ENCODE measurements at places on chromosomes 2 and 18.
A peak's percentile ranks its signal among the peaks of the same experiment; 100 is the strongest.

GRCh38 chr2:73111073-73112025 lies 1.4 kb downstream of the RAB11FIP5 start:
- no peak for DNase-seq

GRCh38 chr2:73827018-73827417 lies 1.7 kb upstream of the STAMBP start:
- peak; percentile 4 for DNase-seq

DNA sequence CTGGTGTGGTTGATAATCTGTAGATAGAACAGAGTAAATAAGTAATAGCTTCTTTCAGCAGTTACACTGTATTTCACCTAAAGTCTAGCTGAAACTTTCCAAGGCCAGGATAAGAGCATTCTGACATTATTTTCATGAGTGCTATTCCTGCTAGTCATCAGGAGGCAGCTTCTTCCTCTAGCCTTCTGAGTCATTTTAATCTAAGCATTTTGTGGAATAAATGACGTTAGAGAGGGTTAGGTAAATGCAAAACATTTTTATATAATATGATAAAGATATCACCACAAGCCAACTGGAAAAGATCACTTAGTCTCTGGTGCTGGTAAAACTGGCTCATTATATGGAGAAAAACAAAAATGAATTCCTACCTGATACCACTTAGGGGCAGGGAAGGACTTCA lies 138.5 kb downstream of the MEP1B start:
- no peak for DNase-seq

DNA sequence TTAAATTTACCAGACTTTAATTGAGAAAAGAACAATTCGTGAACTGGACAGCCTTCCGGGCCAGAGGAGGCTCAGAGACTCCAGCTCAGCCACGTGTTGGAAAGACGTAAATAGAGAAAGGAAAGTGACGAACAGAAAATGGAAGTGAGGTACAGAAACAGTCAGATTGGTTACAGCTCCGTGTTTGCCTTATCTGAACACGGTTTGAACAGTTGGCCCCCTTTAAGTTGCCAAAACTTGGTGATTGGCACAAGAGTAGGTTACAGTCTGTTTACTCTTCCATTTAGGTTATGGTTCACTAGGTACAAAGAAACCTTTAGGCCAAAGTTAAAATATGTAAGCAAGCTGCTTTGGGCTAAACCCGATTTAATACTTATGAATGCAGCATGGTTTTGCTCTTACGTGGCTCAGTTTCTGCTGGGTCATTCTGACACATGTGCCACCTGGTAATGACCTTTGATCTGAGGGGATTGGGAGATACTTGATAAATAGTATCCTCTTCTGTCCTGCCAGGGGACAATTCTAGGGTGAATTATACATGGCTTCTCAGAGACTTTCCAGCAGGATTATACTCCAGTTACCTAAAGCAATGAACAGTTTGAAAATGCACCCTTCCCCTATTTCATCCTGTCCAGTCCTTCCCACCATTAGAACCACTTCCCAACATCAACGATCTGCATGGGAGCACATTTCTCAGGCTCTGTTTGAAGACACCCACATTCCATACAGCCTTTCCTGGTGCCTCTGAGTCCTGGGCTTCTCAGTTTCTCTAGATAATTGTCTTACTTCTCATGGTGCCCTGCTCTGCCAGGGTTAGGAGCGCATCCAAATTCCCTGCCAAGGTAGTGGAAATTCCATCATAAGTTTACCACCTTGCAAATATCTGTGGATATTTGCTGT lies 65.1 kb upstream of the TGIF1 start:
- DNase-seq, result no peak

DNA sequence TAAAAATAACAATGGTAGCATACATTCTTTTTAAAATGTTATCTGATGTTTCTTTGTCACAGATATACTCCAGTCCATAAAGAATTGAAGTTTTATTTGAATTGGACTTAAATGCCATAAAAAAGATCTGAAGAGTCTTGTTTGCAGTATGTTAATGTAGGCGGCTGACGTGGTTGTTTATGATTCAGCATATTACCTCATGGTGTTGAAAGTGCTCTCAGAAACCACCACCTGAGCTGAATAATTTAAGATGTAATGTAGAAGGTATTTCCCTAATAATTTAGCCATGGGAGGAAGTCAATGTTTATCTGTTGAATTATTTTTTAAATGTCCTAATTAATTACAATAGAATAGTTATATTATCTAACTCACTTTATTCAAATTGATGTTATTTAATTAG lies 58.6 kb upstream of the CHN1 start:
- DNase-seq, result no peak

DNA sequence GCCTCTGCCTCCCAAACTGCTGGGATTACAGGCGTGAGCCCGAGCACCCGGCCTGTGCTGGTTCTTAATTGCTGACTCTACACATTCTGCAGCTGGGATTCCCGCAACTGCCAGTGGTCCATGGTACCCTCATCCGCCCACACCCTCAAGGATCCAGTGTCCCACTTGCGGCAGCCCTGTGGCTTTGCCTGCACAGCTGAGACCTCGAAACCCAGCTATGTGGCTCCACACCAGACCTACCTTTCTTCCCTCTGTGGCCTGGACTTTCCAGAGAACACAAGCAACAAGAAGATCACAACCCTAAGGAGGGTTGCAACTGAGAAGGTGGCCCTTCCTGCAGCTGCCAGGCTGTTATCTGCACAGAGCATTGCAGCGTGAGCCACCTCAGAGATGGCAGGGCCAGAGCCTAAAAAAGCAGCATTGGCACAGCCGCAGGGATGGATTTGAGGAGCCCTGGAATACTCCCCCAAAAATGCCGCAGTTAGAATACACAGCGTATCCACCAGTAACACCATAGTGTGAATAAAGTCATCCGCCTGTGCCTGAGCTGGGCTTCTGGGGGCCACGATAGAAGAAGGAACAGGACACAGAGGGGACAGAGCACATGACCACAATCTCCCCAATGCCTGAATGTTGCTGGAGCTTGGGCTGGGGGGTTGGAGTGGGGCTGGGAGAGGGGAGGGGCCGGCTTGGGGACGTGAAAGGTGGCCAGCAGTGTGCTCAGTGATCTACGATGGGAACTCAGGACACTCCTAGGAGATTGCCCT lies 1.9 kb downstream of the GPR55 start:
- no peak for DNase-seq

GRCh38 chr2:152410165-152410597 lies 75.2 kb downstream of the FMNL2 start:
- no peak for DNase-seq

DNA sequence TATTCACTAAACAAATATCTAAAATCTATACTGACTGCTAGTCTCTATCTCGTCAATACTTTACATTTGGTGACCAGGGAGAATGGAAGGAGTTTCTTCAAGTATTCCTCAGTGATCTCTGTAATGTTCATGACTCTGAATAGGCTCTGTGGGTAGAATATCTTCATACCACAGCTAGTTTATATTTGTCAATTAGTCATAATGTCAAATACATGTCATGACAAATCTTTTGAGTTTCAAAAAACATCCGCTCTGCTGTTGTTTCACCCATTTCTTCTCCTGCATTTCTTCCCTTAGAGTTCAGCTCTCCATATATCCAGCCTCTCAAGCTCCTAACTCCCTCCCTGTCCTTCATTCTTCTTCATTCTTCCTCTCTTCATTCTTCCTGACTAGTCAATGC lies 206.5 kb upstream of the FANCL start:
- no peak for DNase-seq

GRCh38 chr2:45731141-45731540 lies 79.7 kb downstream of the PRKCE start:
- DNase-seq, result no peak

DNA sequence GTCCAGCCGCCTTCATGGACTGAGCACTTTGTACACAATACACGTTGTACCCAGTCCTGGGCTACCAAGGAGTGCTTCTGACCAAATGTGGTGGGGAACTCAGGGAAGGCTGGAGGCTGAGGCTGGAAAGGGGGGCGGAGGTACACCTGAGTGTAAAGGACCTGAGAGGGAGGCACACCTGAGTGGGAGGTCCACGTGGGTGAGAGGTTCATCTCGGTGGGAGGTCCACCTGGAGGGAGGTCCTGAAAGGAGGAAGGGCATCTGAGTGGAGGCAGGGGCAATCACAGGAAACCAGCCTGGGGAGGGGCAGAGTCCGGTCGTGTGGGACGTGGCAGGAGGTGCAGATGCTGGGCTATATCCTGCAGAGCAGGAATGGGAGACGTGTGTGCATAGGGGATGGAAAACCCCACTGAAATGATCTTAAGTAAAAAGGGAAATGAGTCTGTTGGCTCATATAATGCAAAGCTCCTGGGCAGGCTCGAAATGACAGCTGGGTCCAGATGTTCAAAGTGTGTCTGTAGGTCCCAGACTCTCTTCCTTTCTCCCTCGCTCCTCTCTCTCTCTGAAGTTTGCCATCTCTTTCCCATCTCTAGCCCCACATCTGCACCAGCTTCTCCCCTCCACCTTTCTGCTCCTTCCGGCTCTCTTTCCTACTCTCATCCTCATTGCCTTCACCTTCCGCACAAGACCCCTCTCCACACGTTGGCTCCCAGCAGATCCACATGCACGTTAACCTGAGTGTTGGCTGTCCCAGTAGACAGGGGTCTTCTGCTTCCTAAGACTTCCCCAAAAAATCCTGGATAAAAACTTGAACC lies 137.7 kb downstream of the PXDN start:
- no peak for DNase-seq

GRCh38 chr2:212022966-212023365 lies 515.6 kb downstream of the ERBB4 start:
- no peak for DNase-seq

DNA sequence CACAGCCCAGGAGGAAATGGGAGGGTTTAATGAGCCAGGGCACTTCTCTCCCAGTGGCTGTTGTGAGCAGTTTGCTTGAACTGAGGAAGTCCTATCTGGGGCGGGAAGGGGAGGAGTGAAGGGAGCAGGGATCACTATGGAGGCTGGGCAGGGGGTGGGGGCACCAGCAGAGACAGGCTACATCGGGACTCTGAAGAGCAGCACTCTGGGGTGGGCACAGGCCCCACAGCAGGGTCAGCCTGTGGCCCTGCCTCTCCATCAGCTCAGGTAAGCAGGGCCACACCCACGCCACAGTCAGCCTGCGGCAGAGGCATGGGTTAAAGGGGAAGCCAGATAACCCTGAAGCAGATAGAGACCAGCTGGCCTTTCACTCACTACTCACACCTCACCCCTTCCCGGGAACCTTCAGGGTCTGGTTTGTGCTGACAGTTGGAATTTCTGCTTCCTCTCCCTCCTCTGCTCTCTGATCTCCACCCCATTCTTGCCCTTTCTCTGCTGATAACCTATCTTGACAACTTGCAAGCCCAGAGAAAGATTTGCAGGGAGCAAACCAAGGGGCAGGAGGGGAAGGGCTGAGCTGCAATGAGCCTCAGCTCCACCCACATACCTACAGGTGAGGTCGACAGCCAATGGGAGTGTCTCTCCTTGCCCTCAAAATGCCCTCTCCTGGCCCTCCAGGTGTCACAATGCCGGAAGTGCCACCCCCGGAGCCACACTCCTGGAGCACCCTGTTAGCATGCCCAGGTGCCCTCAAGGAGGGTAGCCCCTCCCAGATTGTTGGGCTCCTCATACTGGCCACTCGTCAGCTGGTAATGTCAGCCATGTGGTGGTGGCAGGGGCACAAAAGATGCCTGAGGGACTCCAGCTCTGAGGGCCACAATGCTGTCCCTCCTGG lies 3.7 kb downstream of the SIGLEC15 start:
- DNase-seq, result no peak

DNA sequence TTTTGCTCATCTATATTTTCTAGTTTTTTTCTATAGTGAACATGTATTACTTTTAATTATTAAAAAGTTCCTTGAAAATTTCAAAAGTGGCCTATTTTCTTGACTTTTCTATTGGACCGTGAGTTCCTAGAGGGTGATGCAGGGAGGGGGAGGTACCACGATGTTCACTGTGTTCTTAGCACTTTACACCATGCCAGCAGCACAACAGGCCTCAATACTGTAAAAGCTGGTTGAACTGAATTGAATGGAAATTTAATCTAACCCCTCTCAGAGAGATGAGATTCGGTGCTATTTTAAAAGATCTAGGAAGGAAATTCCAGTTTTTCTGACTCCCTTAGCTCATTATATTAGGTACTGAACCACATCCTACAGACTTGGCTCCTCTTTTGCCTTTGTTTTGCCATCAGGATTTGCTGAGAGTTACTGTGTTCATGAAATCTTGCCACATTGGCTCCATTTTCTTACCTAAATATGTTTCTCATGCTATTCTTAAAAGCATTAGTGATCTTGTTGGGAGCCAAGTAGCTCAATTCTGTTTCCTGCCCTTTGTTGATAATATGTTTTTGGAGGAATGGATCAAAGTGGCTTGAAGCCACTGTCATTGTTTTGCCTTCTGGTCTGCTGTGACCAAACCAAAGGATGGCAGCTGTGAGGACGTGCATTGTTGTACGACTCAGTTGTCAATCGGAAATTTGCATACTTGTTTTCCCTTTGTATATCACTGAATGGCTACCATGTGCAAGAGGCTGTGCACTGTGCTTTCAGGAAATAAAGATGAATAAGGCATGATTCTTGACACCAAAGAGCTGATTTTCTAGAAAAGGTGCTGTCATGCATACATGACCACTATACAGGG lies 25.3 kb downstream of the MYO1B start:
- DNase-seq, result no peak

GRCh38 chr2:120641366-120641771 lies 94.3 kb upstream of the GLI2 start:
- DNase-seq, result no peak

DNA sequence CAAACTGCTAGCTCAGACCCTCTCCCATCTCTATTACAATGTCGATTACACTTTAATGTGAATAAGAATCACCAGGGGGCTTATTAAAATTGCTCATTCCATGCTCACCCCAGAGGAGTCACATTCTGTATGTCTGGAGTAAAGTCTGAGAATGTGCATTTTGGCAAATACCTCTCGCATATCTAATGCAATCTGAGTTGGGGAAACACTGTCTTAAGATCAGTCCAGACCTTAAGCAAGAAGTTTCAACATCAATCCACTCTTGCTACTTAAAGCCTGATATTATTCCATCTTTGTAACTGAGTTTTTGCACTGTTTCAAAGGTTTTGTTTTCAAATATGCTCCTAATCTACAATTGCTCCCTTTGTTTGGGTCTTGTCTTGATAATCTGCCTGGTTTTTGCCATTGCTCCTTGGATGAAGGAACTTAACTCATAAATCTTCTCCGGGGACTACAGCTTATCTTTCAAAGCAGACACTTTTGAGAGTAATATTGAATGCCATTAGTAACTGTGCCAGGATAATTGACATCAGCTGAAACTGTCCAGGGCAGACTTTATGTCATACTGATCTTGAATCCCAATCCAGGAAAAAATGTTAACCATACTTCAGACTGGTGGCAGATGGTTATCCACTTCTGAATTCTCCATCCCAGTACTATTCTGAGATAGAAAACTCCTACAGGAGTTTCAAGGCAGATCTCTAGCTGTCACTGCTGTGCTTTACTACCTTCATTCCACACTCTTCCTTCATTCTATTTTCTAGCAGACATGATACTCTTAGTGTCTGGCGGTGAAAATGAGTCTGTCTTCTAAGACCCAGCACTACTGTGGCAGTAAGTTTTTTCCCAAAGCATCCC lies 200.9 kb downstream of the ERBB4 start:
- DNase-seq, result no peak

- no peak for DNase-seq
Measured at GRCh38 chr2:64213532-64214275, 69.5 kb upstream of the PELI1 start.

GRCh38 chr2:72846171-72847095 lies 20.6 kb upstream of the EXOC6B start:
- DNase-seq, result no peak

GRCh38 chr2:14654835-14655282 lies 22.3 kb downstream of the LRATD1 start:
- DNase-seq, result no peak

- no peak for DNase-seq
Measured at GRCh38 chr2:234952270-234953115, 676 bp downstream of the SH3BP4 start.
